ENCODE measurements at places on chromosomes 12 and 14.
A peak's percentile ranks its signal among the peaks of the same experiment; 100 is the strongest.

DNA sequence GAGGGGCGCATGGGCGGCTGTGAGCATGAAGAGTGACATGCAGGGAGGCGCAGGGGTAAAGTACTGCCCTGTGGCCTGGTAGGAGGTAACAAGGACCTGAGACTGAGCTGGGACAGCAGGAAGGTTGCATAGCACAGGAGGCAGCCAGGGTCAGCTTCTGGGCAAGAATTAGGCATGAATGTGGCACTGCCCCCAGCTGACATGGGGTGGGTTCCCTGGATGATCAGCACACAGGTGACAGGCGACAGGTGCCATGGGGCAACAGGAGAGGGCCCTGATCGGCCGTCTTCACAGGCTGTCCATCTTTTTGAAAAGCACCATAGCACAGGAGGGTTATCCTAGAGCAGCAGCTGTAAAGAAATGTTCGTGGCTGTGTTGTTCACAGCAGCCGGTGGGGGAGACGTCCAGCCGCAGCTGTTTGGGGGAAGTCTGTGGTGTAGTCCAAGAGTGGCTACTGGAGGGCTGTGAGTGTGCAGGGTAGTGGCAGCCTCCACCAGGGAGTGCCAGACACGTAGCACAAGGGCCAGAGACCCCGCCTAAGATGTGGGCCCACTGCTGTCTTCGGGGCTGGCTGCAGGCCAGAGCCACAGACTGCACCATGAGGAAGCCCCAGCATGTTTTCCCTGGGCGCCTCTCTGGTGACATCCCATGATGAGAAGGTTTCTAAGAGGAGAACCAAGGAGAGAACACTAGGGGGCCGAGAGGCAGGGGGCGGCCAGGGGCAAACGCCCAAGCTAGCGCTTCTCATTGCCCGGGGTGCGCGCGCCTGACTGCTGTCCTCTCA, 8.4 kb downstream of the CLBA1 start:
- no peak for DNase-seq

- DNase-seq, result no peak
Observed at GRCh38 chr12:98968896-98969295, 323.8 kb downstream of the APAF1 start.

DNA sequence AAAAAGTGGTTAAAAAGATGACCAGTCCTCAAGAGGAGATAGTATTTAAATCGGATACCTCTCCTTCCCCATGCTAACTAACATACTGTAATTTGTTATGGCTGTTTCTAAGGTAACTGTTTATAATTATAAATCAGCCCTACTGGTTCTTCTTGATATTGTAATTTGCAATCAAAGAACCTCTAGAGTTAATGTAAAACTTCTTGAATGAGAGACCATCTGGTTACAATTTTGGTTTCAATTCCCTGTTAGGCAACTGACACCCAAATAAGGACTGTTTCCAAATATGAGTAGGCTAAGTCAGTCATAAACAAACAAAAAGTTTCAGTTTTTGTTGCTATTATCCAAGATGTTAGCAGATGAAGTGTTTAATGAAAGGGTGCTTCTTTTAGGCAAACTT, 120.2 kb upstream of the DNM1L start:
- peak; percentile 36 for DNase-seq

DNA sequence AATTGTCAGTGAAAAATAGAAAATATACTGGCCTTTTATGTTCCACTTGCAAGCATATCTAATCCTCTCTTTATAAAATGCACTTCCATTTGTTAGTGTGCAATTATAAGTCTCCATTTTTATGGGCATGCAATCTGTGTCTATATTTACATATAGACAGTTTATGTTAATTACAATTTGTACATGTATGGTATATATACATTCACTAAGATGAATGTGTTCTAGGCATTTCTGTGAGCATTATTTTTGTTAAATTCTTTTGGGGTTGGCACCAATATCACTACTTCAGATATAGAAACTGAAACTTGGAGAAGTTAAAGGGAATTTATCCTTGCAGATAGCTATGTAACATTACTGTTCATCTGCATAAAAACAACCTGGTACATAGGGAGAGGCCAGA, 470.8 kb upstream of the LMO3 start:
- no peak for DNase-seq

DNA sequence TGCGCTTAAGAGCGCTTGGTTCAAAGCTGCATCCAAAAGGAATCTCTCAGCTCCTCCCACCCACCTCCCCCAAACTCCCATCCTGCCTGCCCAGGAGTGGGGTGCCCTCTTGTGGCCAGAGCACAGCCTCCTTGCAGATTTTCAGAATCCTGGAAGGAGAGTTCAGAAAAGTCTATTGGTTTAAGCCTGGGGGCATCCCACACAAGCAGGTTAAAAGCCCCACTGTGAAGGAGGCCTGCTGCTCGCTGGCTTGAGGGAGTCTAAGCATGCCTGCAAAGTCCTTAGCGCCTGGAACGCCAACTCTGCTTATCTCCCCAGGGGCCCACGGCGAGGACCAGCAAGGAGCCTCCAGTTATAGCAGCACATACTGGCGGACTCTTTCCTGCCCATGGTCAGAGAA, 297.1 kb downstream of the KSR2 start:
- DNase-seq, result peak; percentile 16
